ENCODE measurements at places on chromosomes 12 and 14.

GRCh38 chr12:111150921-111151840 is 217.7 kb downstream of the PHETA1 start:
- DNase-seq: no peak

DNA sequence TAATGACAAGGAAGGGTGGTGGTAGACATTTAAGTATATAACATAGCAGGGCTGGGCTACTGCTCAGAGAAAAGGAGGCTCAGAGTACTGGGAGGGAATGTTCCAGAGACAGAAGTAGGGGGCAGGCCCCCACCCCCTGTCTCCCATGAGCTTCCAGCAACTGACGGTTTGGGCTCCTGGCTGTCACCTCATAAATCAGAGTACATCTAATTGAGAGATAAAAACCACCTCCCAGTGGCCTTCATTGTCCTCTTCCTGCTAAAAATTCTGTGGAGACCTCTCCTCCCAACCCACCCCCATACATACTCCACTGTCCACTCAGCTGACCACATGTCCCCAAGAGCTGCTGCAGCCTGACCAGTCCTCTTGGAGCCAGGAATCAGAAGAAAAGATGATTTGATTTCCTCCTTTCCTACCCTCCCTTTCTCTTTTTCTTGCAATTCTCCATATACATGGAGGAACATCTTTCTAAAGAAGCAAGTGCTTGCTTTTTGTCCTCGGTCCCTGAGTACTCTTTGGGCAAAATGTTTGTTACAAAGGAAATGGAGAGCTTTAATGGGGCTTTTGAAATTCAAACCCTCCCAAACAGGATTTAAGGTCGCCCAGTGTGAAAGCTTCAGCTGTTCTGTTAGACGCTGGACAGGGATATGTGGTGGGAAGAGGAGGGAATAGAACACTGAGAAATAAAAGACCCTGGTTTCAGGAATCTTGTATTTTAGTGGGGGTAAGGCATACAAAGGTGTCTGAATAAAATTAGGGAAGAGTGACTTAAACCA is 16.4 kb upstream of the KCNA5 start:
- DNase-seq: no peak

DNA sequence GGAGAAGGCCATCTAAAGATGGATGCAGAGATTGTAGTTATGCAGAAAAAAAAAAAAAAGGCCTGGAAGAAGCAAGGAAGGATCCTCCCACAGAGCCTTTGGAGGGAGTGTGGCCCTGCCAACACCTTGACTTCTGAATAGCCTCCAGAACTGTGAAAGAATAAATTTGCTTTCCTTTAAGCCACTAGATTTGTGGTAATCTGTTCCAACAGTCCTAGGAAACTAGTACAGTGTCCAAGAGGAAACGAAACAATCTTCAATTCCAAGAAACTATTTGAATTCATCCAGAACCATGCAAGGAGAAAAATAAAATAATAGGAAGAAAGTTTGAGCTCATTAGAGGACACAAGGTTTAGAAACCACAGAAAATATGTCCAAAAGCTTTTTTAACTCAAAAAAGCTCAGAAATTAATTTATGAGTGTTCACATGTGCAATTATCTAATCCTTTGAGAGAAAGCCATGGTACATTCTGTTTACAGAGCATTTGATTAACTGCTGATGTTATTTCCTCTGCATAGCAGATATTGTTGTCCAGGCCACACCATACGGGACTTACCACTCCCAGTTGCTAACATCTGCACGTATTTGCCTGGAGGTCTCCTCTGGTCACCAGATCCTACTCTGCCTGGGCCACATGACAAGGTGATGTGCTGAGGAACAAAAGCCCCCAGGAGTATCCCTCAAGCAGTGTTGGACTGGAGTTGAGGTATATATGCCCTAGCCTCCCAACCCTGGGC is 30.0 kb upstream of the STAB2 start:
- DNase-seq: no peak

GRCh38 chr14:24783791-24784190 is 149.8 kb upstream of the GZMB start:
- DNase-seq: no peak

GRCh38 chr12:41361738-41362137 is 173.6 kb downstream of the PDZRN4 start:
- DNase-seq: no peak

DNA sequence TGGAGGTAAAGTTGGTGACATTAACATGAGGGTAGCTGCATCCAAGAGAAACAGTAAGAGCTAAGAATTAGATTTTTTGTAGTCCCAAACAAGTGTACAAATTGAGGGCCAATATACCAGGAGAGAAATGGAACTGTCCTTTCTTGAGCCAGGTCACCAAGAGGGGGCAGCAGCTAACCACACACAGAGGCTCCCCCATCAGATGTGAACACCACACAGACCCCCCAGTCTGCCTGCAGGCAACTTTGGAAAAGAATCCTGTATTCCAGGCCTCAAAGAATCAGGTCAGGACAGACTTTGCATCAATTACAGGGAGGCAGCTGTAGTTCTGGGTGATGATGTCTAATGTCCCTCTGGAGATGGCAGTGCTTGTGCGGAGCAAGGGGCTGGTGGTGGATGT is 77.9 kb downstream of the SPTB start:
- no peak for DNase-seq
